ENCODE measurements at places on chromosomes 1 and 21.

GRCh38 chr1:94698759-94699502 lies 121.2 kb upstream of the SLC44A3 start:
- no peak for DNase-seq

DNA sequence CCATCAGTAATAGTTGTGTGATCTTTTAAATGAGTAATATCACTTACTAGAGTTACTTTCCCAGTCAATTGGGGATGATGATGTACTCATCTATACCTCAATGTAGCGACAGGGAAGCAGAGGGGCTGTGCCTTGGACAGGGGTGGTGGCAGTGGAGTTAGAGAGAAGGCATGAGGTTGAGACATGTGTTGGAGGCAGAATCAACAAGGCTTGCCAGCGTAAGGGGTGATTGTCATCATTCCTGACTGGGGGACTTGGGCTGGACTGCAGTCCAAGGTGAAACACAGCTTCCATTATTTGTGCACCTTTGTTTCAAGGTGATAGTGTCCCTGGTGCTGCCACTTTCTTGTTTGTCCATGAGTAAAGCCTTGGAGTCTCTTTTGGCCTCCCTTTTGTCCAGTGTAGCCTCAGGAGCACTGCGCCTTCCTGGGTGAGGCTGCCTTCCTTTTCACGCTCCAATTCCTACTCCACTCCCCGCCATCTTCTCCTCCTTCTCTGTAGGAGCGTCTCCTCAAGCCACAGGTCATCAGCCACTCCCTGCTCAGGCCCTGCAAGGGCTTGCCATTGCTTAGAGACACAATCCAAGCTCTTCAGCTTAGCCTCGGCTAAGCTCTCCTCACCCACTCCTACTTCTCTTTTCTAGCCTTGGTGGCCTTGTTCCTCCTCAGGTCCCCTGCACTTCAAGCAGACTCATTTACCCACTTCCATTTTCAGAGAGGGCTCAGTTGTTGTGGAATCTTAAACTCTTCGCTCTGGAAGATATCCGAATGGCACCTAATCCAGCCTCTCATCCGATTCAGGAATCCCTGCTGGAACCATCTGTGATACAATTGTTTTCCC lies 77.6 kb upstream of the CD34 start:
- no peak for DNase-seq

GRCh38 chr1:156419854-156420204 lies 50.8 kb downstream of the RHBG start:
- DNase-seq = no peak

GRCh38 chr21:39016740-39017315 lies 166.4 kb downstream of the PSMG1 start:
- no peak for DNase-seq

DNA sequence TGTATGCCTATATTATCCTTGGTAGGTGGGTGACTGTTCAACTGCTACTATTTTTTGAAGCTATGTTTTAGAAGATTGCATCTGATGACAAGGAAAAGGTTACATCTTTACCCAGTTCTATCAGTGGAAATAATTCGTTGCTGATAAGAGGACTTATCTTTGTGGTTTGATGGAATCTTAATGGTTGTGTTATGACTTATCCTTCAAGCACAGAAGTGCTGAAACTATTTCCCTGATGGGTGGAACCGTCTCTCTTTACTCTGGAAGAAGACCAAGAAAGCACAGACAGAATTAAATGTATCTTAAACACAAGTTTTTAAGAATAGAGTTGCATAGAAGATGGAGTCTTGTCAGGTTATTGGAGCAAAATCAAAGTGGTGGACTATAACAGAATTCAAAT lies 437.7 kb upstream of the KAZN start:
- no peak for DNase-seq

GRCh38 chr1:232534552-232535517 lies 95.1 kb downstream of the SIPA1L2 start:
- DNase-seq = no peak

- no peak for DNase-seq
Observed at GRCh38 chr1:195327361-195327760, 1280.9 kb downstream of the KCNT2 start.

DNA sequence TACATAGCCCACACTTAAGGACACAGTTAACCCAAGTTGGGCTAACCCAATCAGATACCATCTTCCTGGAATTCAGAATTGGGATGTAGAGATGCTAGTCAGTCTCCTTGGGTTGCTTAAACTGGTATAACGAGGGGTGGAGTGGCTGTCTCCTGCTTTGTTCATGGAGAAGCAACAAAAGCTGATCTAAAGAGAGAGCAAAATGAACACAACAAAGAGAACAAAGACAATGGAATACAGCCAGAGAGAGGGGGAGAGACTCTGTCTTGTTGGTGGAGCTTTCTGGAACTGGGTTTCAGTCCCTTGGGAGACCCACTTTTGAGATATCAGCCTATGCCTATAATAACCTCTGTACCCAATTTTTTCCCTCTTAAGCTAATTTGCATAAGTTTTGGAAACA lies 138.1 kb downstream of the ATG4C start:
- DNase-seq = no peak

- DNase-seq = no peak
Observed at GRCh38 chr1:114521396-114522263, 10.6 kb upstream of the TRIM33 start.

DNA sequence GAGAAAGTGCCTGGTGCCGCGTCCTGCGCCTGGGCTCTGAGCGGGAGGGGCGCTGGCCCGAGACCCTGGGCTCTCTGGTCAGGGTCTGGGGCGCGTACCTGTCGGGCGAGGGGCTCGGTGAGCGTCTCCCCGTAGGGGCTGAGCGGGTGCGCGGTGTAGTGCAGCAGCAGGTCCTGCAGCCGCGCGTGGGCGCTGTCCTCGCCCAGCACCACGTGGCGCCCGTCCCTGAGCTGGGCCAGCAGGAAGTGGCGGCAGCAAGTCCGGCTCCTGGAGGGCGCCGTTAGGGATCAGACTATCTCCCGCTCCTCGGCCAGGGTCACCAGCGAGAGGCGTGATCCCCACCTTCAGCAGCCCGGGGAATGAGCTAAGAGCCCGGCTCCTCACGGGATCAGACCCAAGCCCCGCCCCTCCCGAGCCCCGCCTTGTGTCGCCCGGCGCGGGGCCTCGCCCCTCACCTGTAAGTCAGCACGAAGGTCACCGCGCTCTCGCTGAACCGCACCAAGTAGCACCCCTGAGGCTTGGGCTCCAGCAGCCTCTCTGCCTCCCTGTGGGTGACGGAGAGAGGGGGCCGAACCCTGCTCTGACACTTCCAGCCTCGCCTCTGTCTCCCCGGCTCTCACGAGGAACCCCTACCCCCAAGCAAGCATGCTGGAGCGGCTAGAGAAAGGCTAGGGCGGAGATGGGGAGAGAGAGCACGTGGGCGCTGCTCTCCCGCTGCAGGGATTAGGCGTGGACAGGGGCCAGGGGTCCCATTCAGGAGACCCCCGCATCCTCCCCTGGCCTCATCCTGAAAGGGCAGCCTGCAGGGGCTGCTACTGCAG lies 2.7 kb downstream of the SH2D2A start:
- no peak for DNase-seq

GRCh38 chr21:41381731-41382130 lies 19.9 kb downstream of the MX2 start:
- DNase-seq = no peak

DNA sequence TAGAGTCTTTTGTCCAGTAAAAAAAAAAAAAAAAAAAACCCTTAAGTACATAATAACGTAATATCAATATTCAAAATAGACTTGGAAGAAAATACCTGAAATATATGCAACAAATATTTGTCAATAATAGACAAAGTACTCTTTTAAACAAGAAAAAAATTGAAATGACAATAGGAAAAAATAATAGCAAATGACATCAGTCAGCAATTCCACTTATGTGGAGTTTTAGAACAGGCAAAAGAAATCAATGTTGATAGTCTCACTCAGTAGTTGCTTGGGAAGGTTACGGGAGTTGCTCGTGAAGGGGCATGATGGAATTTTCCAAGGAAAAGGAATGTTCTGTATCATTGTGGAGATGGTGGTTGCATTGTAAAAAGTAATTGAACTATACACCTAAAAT lies 16.9 kb downstream of the LYPLAL1 start:
- no peak for DNase-seq

GRCh38 chr1:119742677-119743076 lies 26.0 kb downstream of the HMGCS2 start:
- no peak for DNase-seq

- DNase-seq = no peak
Observed at GRCh38 chr21:35399706-35400105, 350.6 kb upstream of the RUNX1 start.

DNA sequence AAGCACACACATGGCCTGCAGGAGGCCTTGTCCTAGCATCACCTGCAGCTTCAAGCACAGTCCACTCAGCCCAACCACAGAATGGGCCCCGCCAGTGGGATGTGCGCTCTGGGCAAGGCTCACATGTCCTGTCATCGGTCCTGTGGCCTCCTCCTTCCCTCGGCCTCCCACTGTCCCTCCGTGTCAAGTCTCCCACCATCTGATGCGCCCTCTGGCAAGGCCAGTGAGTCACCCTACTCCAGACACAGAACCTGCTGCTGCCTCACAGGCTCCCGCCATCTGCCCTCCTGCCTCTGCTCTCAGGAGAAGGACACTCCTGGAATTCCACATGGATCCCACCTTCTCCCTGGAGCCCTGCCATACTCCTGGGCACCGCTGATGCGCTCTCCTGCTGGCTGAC lies 14.2 kb downstream of the KCNAB2 start:
- DNase-seq = no peak

GRCh38 chr1:41161846-41162245 lies 80.3 kb downstream of the SCMH1 start:
- no peak for DNase-seq

GRCh38 chr1:8517661-8518489 lies 200.0 kb downstream of the SLC45A1 start:
- no peak for DNase-seq

- no peak for DNase-seq
Observed at GRCh38 chr1:201578008-201578888, 39.3 kb downstream of the NAV1 start.

GRCh38 chr1:30955448-30956015 lies 47.0 kb upstream of the SDC3 start:
- no peak for DNase-seq

DNA sequence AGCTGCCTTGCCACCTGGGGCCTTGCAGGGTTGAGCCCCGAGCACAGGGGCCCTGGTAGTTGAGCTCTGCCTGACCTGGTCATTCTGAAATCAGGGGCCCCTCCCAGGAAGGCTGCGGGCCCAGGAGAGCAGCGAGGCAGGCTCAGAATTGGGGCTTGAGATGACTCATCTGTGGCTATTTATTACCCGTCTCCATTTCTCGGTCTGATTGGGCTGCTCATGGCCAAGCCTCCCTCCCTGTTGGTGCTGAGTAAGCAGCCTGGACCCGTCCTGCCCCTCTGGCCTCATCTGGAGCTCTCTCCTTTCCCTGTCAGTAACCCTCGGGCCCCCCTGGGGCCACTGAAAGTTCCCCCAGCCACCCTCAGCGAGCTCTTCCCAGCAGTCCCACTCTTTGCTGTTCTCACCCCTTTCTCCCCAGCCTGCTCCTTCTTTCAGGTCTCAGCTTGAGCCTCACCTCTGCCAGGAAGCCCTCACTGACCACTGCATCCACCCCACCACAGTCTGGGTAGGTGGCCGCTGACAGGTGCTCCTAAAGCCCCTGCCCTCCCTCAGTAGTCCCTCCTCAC lies 11.0 kb upstream of the TNFRSF8 start:
- DNase-seq = no peak

- DNase-seq = no peak
Observed at GRCh38 chr1:214031267-214031650, 43.5 kb downstream of the PROX1 start.

GRCh38 chr21:16186742-16187141 lies 457.0 kb downstream of the USP25 start:
- no peak for DNase-seq

- no peak for DNase-seq
Observed at GRCh38 chr1:183473217-183473536, 878 bp downstream of the SMG7 start.

DNA sequence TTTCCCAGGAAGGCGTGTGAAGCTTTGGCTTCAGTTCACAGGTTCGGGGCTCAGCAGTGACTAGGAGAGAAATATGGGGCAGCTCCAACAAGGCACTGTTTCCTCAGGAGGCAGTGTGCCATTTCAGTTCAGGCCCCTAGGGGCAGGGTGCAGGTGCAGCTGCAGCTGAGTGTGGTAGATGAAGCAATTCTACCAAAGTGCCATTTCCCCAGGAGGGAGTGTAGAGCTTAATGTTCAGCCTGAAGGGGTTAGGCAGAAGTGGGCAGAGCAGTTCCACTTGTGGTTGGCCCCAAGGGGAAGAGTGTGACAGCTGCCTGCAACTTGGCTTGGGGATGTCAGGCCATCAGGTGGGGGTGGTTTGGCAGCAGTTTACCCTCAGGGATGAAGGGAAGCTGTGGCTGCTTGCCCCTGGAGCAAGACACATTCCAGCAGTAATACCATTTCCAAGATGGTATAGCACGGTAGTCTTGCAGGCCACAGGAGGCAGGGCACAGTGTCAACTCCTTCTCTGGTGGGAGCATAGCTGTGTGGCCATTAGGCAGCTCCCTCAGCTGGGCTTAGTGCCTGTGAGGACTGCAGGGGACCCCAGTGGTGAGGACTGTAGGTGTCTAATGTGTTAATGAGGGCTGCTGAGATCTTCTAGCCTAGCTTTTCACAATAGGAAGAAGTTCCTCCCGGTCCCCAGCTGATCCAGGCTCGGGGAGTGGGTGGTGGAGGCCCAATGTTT lies 34.7 kb downstream of the RGSL1 start:
- DNase-seq = no peak

DNA sequence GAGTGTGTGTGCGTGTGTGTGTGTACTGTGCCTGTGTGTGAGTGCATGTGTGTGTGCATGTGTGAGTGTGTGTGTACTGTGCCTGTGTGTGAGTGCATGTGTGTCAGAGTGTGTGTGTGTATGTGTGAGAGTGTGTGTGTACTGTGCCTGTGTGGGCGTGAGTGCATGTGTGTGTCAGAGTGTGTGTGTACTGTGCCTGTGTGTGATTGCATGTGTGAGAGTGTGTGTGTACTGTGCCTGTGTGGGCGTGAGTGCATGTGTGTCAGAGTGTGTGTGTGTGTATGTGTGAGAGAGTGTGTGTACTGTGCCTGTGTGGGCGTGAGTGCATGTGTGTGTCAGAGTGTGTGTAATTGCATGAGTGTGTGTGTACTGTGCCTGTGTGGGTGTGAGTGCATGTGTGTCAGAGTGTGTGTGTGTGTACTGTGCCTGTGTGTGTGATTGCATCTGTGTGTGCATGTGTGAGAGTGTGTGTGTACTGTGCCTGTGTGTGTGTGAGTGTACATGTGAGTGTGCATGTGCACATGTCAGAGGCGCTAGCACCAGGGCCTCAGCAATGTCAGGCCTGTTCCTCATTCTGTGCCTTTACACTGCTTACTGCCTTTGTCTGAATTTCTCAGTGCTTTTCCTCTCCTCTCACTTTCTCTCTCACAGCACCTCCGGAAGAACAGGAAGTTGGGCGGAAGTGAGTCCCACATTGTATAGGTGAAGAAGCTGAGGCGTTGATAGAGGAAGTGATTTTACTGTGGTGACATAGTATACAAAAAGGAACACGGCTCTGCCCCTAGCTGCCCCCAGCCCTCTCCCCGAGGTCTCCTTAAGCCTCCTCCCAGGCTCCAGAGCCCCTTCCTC lies 4.9 kb downstream of the SLC5A9 start:
- DNase-seq = no peak

DNA sequence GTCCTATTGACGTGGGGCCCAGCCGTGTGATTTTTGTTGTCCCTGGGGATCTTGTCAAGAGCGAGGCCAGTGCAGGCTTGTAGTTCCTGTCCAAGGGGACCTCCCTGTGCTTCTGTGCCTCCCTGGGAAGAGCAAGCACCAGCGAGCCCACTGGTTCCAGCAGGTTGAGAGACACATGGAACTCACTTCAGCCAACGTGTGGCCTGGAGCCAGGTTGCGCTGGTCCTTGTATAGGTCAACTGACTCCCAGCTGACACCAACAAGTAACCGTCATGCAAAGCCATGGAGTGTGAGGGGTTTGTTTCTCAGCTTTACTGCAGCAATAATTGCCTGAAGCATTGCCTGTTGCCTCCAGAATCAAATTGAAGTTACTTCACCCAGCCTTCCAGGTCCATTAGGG lies 63.0 kb downstream of the DISP3 start:
- no peak for DNase-seq

Measured in NCI-H2081 treated with DMSO at 0.1 percent for 48 hours (cell line).